Thymus (tissue), 14 donors: ENCODE measurements at places on chromosomes 4 and X. TPM values are rescaled to one million over a fixed set of nuclear protein-coding genes. Genes with fewer than 3 reads are reported as not detected.

DNA sequence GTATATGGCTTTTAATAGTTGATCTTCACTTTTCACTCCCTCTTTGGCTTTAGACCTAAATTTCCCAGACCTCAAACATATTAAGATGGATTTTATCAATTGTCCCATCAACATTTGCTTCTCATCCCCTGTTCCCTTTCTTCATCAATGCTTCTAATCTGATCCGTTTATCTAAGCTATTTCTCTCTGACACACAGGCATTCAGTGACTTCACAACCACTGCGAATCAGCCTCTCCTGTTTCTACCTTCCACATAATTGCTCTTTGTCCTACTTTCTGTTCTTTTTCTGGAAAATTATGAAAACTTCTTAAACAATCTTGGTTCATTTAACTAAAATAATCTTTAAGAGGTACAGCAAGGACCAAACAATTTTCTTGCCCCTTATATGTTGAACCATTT is 115.2 kb downstream of the GLRA3 start:
- DNase-seq, result no peak

- no peak for DNase-seq
These were observed 131.8 kb downstream of the ENOX2 start for GRCh38 chrX:130771230-130771629.

- no peak for DNase-seq
These were observed 146.3 kb downstream of the LDB2 start for GRCh38 chr4:16752150-16752549.

DNA sequence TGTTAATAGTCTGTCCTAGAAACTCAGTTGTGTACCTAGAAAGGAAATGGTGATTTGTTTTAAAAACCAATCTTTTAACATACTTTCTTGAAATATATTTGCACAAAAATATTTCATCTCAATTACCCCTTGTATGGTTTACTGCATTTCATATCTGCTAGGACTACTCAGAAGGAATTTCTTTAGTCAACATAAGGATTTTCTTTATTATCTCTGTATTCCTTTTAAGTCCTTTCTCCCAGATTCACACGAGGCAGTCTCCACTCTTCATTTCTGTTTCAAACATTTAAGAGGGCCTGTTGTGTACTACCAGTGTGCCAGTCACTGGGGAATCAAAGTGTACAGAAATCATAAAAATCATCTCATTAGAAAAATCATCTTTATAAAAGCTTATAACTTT is 28.8 kb downstream of the NFKB1 start:
- DNase-seq, result no peak

The CT55 gene
- not detected for total RNA-seq

The F8A1 gene
- total RNA-seq, result 3.9 TPM

GRCh38 chr4:163200727-163201349 is 34.1 kb upstream of the NAF1 start:
- no peak for DNase-seq

- DNase-seq, result no peak
These were observed 114.3 kb downstream of the ELOVL6 start for GRCh38 chr4:110084154-110084553.

The MAGEB1 gene
- 0.05 TPM for total RNA-seq

GRCh38 chr4:185811509-185812364 is at the start of gene SORBS2:
Gene SORBS2, minus strand, starts transcription at chr4:185812194. Its CDS starts 121,623 bp downstream, at chr4:185690571.
- DNase-seq, result peak; percentile 7

DNA sequence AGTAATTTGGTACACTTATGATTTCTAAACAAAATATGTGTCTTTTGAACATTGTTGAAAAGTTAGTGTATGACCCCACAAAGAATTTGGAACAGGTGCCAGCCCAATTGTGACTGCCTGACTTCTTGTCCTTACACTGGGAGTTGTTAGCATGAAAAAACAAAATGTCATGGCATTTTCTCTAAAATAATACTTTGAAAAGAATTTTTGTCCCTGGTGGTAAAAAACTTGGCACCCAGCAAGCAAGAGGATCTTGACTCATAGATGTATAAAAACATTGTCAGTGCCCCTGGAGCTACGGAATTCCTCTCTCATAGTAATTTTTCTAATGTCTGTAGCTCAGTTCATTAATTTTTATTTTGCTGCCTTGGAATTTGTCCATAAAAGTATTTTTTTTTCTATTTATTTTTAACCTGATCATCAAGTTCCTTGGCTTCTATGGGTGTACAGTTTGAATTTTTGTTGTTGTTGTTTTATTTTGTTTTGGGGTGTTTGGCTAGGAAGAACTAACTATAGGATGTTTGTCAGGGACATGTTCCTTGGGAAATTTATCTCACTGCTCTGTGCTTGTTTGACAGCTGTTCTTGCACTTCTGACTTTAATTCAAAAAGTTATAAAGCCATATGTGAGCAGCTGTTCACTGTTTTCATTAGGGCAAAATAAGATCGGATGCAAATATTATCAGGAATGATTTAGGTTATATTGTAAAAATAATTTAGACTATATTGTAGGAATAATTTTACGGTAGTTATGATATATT is 95.4 kb upstream of the NUDT6 start:
- no peak for DNase-seq
